Activated T-helper 2 cell treated with anti-CD3 and anti-CD28 coated beads, Interferon-gamma antibody, Interleukin-2, Interleukin-4, amounts not matched to agents 10 μg/mL and 5 μg/mL and 100 μg/mL, durations not matched to agents 14 hours and 24 hours and 36 hours (primary cell): ENCODE measurements at places on chromosomes 11 and 22. TPM values are rescaled to one million over a fixed set of nuclear protein-coding genes. Genes with fewer than 3 reads are reported as not detected.
A peak's percentile ranks its signal among the peaks of the same experiment; 100 is the strongest.

- no peak overlapping the region for H3K4me3 ChIP-seq
- H3K27ac ChIP-seq = no peak overlapping the region
- DNase-seq = no peak
Observed at GRCh38 chr11:70539360-70540095, 141.2 kb downstream of the CTTN start.

DNA sequence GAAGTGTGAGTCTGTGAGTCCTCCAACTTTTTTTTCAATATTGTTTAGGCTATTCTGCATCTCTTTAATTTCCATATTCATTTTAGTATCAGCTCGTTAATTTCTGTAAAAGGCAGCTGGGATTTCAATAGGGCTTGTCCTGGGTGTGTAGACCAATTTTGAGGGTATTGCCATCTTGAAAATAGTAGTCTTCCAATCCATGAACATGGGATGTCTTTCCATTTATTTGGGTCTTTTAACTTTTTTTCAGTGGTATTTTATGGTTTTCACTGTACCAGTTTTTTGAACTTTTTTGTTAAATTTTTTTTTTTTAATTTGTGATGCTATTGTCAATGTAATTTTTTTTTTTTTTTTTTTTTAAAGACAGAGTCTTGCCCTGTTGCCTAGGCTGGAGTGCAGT is 79.5 kb downstream of the ARHGAP8 start:
- no peak for DNase-seq
- H3K4me1 ChIP-seq = no peaks in the 10 kb centered on the region
- H3K36me3 ChIP-seq = no peaks in the 10 kb centered on the region
- no peak overlapping the region for H3K4me3 ChIP-seq
- peaks cover 4% of the 10 kb centered on the region for H3K27me3 ChIP-seq

- no peak overlapping the region for H3K27ac ChIP-seq
- H3K4me3 ChIP-seq = no peak overlapping the region
- H3K36me3 ChIP-seq = peaks cover 24% of the 10 kb centered on the region
- peaks cover 31% of the 10 kb centered on the region for H3K4me1 ChIP-seq
Observed at GRCh38 chr22:40588726-40589125, 47.8 kb downstream of the MRTFA start.

GRCh38 chr22:26642465-26643417 is 14.6 kb upstream of the MIAT start:
- H3K36me3 ChIP-seq = no peaks in the 10 kb centered on the region
- peaks cover 54% of the 10 kb centered on the region for H3K4me1 ChIP-seq
- H3K27me3 ChIP-seq = no peaks in the 10 kb centered on the region
- DNase-seq = peak; percentile 60

DNA sequence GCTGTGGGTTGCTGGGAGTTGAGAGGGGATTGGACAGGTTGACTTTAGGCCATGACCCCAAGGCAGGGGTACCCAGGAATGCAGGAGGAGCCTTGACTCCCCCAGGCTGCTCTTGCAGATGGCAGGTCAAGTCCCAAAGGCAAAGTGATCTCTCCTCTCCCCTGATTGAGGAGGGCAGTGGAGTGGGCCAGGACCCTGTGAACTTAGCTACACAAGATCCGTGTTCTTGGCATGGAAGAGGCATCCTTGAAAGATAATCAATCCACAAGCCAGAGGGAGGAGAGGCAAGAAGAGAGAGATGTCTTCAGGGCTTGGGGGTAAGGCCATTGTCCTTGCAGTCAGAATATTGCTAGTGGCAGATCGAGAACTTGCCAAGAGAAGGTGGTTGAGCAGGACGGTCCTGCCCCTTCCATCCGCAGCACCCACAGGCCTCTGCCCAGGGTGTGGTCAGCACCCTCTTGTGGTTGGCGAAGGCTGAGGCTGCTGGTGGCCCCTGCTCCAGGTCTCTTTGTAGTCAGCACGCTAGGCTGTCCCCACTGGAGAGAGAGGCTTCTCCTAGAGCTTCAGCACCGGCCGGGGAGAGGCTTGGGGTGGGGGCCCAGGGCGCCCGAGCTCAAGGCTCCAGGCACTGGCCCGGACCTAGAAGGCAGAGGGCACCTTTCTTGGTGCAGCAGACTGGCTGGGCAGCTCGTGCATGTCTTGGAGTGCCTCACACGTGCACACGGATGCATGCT is 45.4 kb downstream of the KCNC1 start:
- no peak overlapping the region for H3K27ac ChIP-seq
- H3K4me3 ChIP-seq = no peak overlapping the region
- DNase-seq = no peak
- no peaks in the 10 kb centered on the region for H3K27me3 ChIP-seq
- H3K36me3 ChIP-seq = no peaks in the 10 kb centered on the region
- no peaks in the 10 kb centered on the region for H3K4me1 ChIP-seq

GRCh38 chr11:40716344-40717130 is 742.9 kb downstream of the LRRC4C start:
- H3K4me1 ChIP-seq = no peaks in the 10 kb centered on the region
- no peak overlapping the region for H3K4me3 ChIP-seq
- no peaks in the 10 kb centered on the region for H3K36me3 ChIP-seq
- no peaks in the 10 kb centered on the region for H3K27me3 ChIP-seq
- no peak for DNase-seq

- no peaks in the 10 kb centered on the region for H3K4me1 ChIP-seq
- H3K27me3 ChIP-seq = no peaks in the 10 kb centered on the region
- DNase-seq = no peak
- no peak overlapping the region for H3K4me3 ChIP-seq
- H3K36me3 ChIP-seq = no peaks in the 10 kb centered on the region
Observed at GRCh38 chr22:44445731-44446130, 52.3 kb downstream of the RTL6 start.

GRCh38 chr11:76551400-76551799 is 106.6 kb downstream of the EMSY start:
- no peak overlapping the region for H3K4me3 ChIP-seq
- no peak overlapping the region for H3K27ac ChIP-seq
- H3K27me3 ChIP-seq = no peaks in the 10 kb centered on the region
- peaks cover 20% of the 10 kb centered on the region for H3K36me3 ChIP-seq
- no peak for DNase-seq

GRCh38 chr11:34318111-34319037 is 39.4 kb downstream of the ABTB2 start:
- peaks cover 27% of the 10 kb centered on the region for H3K4me1 ChIP-seq
- H3K36me3 ChIP-seq = no peaks in the 10 kb centered on the region
- no peaks in the 10 kb centered on the region for H3K27me3 ChIP-seq

GRCh38 chr22:17120711-17121232 is 388 bp downstream of the TMEM121B start:
- H3K4me3 ChIP-seq = no peak overlapping the region
- no peaks in the 10 kb centered on the region for H3K36me3 ChIP-seq
- H3K27me3 ChIP-seq = peaks cover 36% of the 10 kb centered on the region
- DNase-seq = no peak
- no peak overlapping the region for H3K27ac ChIP-seq

The INS gene
- not detected in 2 replicates for total RNA-seq

The MYO7A gene
- 0.23 and 0.30 TPM in 2 replicates for total RNA-seq
